ENCODE measurements at places on chromosomes 6 and 20. TPM values are rescaled to one million over a fixed set of nuclear protein-coding genes. Genes with fewer than 3 reads are reported as not detected.
A peak's percentile ranks its signal among the peaks of the same experiment; 100 is the strongest.

DNA sequence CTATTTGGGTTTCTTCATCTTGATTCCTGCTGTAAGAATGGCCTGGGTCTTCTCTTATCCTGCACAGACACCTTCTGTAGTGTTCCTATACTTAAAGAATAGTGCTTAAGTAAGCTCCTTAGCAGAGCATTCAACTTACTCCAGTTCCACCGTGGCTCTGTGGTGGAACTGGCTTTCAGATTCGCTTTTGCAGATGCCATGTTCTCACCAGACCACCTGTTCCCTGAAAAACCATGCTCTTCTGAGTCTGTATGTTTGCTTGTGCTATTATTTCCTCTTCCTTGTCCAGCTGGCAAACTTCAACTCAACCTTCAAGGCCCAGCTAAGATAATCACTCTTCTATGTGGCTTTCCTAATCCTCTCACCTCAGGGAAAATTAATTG is 4.9 kb downstream of the ELMO2 start:
- no peak for DNase-seq

RPS6KA2 gene
- total RNA-seq: 16.0 TPM

HLA-DOB gene
- total RNA-seq: 109 TPM

DNA sequence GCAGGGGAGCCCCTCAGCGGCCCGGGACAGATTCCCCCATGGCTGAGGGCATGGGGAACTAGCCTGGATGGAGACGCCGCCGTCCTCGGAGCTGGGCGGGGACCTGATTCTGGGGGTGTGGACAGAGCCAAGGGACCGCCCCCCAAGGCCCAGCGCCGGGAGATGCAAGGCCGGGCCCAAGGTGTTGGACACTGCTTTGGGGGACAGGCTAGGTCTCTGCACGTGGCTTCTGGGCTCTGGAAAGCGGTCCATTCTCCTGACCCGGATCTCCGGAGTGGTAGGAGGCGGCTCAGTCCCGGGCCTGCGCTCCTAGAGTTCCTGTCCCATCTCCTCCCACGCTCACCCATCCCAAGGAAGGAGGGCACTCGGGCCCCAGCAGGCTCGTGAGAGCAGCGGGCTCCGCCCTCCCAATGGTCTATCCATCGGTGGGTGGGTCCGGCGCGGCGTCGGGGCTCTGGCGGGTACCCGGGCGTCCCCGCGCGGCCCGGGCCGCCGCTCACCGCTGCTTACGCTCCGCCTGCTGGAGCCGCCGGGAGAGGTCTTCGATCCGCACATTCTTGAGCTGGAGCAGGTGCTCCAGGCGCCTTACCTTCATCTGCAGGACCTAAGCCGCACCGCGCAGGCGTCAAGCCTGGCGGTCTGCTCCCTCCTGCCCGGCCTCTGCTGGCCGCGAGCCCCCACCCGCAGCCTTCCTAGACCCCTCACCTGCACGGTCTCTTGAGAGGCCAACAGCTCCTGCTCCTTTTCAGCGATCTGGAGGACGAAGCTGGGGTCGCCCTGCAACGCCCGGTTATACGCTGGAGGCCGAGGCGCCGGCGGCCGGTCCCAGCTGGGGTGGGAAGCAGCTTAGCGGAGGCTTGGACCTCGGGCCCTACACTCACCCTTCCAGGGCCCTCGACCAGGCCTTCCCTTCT is 3.3 kb downstream of the SPEF1 start:
- peak; percentile 49 for DNase-seq

DNA sequence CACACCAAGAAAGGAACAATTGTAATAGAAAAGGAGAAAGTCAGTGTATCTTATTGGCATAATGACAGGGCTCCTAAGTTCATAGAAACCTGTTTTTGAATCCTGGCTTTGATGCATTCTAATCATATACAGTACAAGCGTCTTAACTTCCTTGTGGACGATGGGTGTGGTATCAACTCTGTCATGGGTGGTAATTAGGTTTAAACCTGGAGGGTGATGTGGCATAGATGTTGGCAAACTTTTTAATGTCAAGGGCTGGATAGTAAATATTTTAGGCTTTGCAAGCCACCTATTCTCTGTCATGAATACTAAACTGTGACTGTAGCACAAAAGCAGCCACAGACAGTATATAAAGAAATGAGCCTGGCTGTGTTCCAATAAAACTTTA is 138.7 kb upstream of the EDN1 start:
- DNase-seq: no peak

PXMP4 gene
- total RNA-seq: 6.8 TPM

DNA sequence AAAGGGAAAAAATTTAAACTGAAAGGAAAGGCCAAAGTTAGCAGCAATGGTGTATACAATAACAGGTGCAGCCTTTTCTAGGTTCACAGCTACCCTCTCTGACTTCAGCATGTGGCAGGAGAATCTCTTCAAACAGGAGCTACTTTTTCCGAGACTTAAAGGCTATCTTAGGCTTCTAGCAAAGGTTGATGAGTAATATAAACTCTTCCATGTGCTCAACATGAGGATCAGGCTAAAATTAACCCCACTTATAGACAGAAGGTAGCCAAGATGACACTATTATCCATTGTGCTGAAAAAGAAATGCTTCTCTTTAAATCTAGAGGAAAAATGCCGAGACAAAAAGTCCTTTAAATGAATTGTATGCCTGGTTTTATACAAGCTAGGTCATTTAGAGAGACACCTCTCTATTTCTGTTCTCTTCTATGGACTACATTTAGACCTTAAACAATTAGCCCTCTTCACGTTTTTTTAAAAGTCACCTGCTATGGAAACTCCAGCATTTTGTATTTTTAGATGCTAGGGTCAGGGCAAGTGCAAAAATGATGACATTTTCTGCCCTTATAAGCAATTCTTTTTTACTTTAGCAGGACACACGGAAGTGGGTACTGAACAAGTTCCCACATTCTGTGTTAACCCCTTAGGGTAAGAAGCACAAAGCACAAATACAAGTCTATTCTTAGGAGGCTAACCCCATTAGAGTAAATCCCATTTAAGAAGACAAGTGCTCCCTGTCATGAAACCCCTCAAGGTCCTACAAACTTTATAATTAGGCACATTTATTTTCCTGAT is 216.8 kb upstream of the CITED2 start:
- no peak for DNase-seq

- DNase-seq: no peak
Observed at GRCh38 chr20:3223994-3224680, 14.8 kb downstream of the ITPA start.

DNA sequence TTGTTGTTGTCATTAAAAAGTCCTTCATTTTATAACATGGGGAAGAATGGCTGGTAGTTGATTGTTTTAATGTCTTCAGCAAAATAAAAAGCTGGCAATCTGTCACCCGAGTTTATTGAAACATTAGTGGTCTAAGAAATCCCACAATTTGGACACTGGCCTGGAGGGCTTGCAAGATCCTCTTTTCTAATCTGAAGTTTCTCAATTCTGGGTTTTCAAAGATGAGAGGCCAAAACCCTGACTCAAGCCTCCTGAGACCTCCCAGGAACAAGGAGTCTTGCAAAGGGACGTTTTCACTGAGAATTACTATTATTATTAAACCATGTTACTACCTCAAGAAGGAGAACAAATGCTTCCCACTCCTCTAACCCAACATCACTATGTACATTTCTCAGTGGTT is 19.5 kb downstream of the MAP1LC3A start:
- DNase-seq: no peak

- DNase-seq: no peak
Observed at GRCh38 chr20:32287231-32287638, 9.8 kb downstream of the KIF3B start.

All from B cell (primary cell).